ENCODE measurements at places on chromosomes 12 and 14. TPM values are rescaled to one million over a fixed set of nuclear protein-coding genes. Genes with fewer than 3 reads are reported as not detected.

The RNU4-1 gene
- 678 TPM for total RNA-seq

The TMEM63C gene
- 0.64 TPM for total RNA-seq

The GPR132 gene
- 52.0 TPM for total RNA-seq

The DIO3 gene
- total RNA-seq: not detected

DNA sequence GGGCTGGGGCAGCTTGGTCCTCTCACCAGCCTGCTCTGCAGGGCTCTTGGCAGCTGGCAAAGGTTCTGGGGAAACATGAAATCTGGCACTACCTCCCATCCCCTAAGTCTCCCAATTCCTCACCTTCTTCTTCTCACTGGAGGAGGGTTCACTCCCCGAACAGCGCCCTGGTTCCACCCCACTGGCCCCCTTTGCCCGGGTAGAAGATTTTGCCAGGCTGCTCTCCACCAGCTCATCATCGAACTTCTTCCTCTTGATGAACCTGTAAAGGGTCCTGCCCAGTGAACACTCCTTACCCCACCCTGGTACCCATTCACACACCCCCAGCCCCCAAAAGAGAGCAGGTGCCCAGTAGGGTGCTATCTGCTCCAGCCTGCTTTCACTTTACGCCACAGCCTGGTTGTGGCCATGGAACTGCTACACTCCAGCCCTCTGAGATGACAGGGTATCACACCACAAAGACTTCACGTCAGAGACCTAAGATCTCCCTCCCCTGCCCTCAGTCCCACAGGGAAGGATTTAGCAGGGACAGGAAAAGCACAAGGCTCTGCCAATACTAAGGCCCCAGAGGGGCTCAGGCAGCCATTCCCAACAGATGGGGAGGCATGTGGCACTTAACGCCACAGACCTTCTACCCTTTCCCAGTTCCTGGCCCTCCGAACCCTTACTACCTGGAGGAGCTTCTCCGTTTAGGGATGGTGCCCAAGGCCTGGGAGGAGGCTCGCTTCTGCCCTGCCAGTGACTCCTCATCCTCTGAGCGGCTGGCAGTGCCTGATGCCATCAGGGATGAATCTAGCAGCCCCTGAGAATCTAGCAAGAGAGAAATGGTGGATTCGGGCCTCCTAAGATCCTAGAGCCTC lies 2.3 kb downstream of the MCRS1 start:
- no peak overlapping the region for H3K27ac ChIP-seq
- H3K4me3 ChIP-seq: no peak overlapping the region
- DNase-seq: no peak
- no peaks in the 10 kb centered on the region for H3K27me3 ChIP-seq

The GMPR2 gene
- 48.6 TPM for total RNA-seq

DNA sequence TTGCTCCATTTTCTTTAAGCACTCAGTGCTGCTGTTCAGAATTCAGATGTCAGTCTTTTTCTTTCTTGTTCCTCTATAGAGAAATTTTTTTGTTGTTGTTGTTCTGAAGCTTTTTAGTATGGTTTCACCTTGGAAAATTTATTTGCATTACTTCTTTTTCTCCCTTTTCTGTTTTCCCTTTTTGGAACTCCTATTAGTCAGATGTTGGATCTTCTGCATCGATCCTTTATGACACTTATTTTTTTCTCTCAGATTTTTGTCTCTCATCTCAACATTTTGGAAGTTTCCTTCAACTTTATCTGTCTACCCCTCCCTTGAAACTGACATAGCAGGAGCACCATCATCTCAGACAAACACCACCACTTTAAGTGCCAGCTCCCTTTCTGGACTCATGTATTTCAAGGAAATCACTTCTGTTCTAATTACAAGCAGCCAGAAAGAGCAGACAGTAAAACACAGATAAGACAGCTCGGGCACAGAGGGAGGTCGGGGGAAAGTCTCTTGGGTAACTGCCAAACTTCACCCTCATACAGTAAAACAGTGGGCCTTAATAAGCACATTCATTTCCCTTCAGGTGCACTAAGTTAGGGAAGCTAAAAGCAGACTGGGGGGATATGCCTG lies 222.7 kb upstream of the PLXNC1 start:
- no peaks in the 10 kb centered on the region for H3K4me1 ChIP-seq
- no peak for DNase-seq
- H3K36me3 ChIP-seq: no peaks in the 10 kb centered on the region

DNA sequence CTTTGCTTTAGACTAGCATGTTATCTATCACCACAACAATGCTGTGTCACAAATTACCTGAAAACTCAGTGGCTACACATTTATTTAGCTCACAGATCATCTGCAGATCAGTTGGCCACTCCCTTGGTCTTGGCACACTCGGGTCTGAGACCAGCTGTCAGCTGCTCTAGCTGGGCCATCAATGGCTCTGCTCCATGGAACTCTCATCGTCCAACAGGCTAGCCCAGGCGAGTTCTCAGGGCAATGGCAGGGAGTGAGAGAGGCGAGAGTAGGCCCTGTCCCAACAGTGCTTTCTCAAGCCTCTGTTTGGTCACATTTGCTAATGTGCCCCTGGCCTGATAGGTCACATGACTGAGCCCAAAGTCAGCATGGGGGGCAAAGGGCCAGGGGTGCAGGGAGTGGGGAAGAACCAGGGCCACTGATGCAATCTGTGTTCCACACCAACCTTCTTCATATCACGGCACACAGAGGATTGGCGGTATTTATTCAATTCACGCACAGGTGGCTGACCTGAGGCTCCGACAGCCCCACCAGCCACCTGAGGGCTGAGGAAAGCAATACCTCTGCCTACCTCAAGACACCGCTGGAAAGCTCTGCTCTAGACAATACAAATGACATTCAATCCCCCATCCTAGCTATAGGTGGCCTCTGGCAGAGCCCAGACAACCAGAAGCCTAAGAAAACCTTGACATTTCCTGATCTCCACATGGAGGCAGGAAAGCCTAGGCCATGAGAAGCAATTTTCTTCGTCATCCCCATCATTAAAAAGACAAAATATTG lies 82.5 kb downstream of the NT5DC3 start:
- H3K27me3 ChIP-seq: no peaks in the 10 kb centered on the region
- no peaks in the 10 kb centered on the region for H3K4me1 ChIP-seq
- no peaks in the 10 kb centered on the region for H3K36me3 ChIP-seq
- no peak overlapping the region for H3K27ac ChIP-seq

DNA sequence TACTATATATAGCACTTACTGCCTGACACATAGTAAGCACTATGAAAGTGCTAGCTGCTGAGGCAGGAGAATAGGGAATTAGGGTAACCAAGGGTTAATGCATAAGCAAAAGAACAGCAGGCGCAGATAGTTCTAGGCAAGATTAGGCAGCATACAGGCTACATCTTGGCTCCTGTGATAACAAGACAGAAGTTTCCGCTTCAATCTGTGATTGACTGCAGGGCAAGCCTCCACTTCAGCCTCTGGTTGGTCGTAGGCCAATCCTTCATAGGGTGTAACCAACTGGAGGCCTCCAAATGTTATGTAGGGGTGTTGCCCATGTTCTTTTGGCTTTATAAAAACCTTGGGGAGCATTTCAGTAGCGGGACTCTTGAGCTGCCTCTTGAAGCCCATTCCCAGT lies 46.9 kb downstream of the KLHL28 start:
- no peak overlapping the region for H3K4me3 ChIP-seq
- H3K4me1 ChIP-seq: no peaks in the 10 kb centered on the region
- peaks cover 10% of the 10 kb centered on the region for H3K27me3 ChIP-seq
- H3K27ac ChIP-seq: no peak overlapping the region

DNA sequence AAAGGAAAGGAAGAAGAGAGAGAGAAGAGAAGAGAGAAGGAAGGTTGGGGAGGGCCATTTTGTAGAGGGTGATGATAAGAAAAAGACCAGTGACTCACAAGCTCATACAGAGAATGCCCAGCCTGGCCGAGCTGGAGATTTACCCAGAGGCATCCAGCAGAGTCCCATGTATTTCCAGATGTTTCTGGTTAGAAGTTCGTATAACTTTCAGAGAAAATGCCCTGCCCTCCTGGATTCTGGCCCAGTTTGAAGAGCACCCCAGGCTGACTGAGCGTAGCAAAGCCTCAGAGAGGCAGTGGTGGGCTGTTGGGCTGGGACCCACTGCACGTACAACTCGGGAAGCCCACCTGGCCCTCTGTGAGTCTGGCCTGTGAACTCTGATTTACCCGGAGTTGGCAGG lies 221.8 kb downstream of the SLC41A2 start:
- H3K27ac ChIP-seq: no peak overlapping the region
- peaks cover 63% of the 10 kb centered on the region for H3K4me1 ChIP-seq
- no peaks in the 10 kb centered on the region for H3K36me3 ChIP-seq
- DNase-seq: no peak

- H3K4me3 ChIP-seq: no peak overlapping the region
- H3K27me3 ChIP-seq: peaks cover 8% of the 10 kb centered on the region
- no peaks in the 10 kb centered on the region for H3K36me3 ChIP-seq
- H3K27ac ChIP-seq: no peak overlapping the region
- H3K4me1 ChIP-seq: no peaks in the 10 kb centered on the region
Observed at GRCh38 chr12:122030424-122031035, 8.8 kb downstream of the BCL7A start.

The OR4E2 gene
- total RNA-seq: not detected

- H3K27me3 ChIP-seq: no peaks in the 10 kb centered on the region
- no peaks in the 10 kb centered on the region for H3K36me3 ChIP-seq
- H3K27ac ChIP-seq: no peak overlapping the region
- peaks cover 27% of the 10 kb centered on the region for H3K4me1 ChIP-seq
- DNase-seq: no peak
- no peak overlapping the region for H3K4me3 ChIP-seq
Observed at GRCh38 chr12:89464974-89465592, 59.5 kb downstream of the GALNT4 start.

DNA sequence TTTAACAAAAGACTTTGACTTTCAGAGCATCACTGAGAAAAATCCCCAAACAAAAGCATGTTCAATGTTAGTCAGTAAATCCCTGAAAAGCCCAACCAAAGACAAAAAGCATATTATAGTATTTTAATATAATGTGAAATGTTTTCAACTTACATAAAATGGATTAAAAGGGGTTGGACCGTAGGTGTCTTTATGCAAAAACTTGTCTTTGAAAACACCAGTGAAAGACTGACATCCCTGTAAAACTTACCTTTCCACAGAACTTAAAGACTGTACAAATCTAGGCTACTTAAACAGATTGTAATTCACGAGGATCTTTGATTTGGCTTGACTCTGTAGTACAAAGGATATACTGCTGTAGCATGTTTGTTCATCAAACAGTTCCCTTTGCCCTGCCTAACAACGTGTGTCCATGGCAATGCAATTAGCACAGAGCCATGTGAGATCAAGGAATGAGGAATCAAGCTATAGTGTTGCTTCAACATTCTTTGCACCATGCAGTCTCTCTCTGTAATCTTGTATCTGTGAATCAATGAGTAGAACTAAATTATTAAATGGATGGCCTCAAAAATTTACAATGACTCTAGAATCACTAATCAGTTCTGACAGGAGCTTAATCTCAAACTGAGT lies 138.5 kb upstream of the SYT1 start:
- H3K27ac ChIP-seq: no peak overlapping the region
- H3K4me3 ChIP-seq: no peak overlapping the region
- H3K27me3 ChIP-seq: no peaks in the 10 kb centered on the region
- H3K36me3 ChIP-seq: no peaks in the 10 kb centered on the region
- DNase-seq: no peak

GRCh38 chr14:33964599-33965317 lies 13.9 kb upstream of the EGLN3 start:
- H3K4me3 ChIP-seq: no peak overlapping the region
- H3K27ac ChIP-seq: no peak overlapping the region
- H3K4me1 ChIP-seq: no peaks in the 10 kb centered on the region
- no peaks in the 10 kb centered on the region for H3K36me3 ChIP-seq
- DNase-seq: no peak
- no peaks in the 10 kb centered on the region for H3K27me3 ChIP-seq

GRCh38 chr14:81268016-81268416 lies 47.3 kb upstream of the GTF2A1 start:
- no peak overlapping the region for H3K27ac ChIP-seq
- no peaks in the 10 kb centered on the region for H3K27me3 ChIP-seq
- no peaks in the 10 kb centered on the region for H3K4me1 ChIP-seq
- H3K4me3 ChIP-seq: no peak overlapping the region
- H3K36me3 ChIP-seq: no peaks in the 10 kb centered on the region

DNA sequence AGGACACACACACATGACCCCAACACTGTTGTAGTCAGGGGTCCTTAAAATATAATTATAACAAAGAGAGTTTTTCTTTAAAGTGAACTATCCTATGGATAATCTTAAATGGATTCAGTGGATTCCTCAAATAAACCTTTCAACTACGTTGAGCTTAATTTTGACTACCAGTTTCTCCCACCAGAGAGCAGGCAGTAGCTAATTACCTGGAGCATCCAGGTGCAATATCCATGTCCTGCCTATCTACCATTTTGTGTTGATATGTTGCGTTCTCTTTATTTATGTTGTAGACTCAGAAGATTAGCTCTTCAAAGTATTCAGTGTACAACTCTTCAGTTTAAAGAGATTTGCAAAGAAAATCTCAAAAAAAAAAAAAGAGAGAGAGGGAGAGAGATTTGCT lies 127.2 kb upstream of the GZMB start:
- no peaks in the 10 kb centered on the region for H3K4me1 ChIP-seq
- H3K27me3 ChIP-seq: no peaks in the 10 kb centered on the region
- H3K4me3 ChIP-seq: no peak overlapping the region
- H3K27ac ChIP-seq: no peak overlapping the region
- no peaks in the 10 kb centered on the region for H3K36me3 ChIP-seq

The TOMM20L gene
- 0.37 TPM for total RNA-seq

GRCh38 chr12:6917491-6918231 lies 3.3 kb downstream of the ENO2 start:
- no peak for DNase-seq
- no peak overlapping the region for H3K27ac ChIP-seq
- peaks cover 6% of the 10 kb centered on the region for H3K36me3 ChIP-seq
- H3K4me1 ChIP-seq: peaks cover 21% of the 10 kb centered on the region
- no peak overlapping the region for H3K4me3 ChIP-seq

DNA sequence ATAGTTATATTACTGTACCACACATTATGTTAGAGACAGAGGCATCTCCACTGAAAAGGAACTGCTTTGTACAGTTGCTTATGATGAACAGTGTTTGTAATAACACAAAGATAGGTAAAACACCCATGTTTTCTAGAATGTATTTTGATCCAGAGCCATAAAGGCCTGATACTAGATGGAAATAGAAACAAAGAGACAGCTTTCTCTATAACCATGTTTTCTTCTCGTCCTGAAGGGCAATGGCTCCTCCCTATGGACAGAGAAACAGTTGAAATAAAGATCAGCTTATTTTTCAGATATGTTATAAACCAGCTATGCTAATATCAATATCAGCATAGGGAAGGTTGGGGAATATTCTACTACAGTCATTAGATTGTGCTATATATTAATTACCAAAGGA lies 109.2 kb downstream of the ATXN7L3B start:
- no peak overlapping the region for H3K27ac ChIP-seq
- H3K36me3 ChIP-seq: no peaks in the 10 kb centered on the region
- no peaks in the 10 kb centered on the region for H3K4me1 ChIP-seq
- no peak overlapping the region for H3K4me3 ChIP-seq

The COX8C gene
- not detected for total RNA-seq

- no peaks in the 10 kb centered on the region for H3K27me3 ChIP-seq
- peaks cover 4% of the 10 kb centered on the region for H3K36me3 ChIP-seq
- H3K4me3 ChIP-seq: no peak overlapping the region
- no peaks in the 10 kb centered on the region for H3K4me1 ChIP-seq
- DNase-seq: no peak
- H3K27ac ChIP-seq: no peak overlapping the region
Observed at GRCh38 chr12:45343269-45344051, 127.6 kb downstream of the ANO6 start.

Measured in CD8-positive, alpha-beta memory T cell (primary cell).